Endothelial cell (in vitro differentiated cells): ENCODE measurements at places on chromosomes 2 and 18.

DNA sequence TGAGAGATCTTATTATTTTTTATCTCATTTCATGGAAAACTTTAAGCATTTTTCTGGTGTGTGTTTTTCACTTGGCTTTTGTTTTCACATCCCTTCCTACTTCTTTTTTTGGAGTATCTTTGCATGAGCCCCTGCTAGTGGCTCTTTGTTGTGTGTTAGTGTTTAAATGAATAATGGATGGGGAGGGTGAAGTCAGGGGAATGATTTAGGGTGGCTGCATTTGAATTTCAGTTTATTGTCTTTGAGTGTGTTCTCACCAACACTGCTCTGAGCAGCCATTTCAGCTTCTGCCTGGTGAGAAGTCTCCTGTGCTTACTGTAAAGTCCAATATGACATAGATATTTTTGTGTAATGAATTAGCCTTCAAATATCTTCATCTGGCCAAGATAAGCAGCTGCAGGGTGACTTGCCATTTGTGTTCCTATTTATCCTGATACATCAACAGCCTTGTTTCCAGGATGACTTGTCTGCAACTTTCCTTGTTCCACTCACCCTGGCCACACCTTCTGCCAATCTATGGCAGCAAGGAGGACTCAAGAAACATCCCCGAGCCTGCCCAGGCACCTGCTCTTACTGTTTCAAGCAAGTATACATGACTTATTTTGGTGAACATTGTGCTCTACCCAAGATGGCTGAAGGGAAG is 182.6 kb downstream of the PDE11A start:
- no peak for DNase-seq

DNA sequence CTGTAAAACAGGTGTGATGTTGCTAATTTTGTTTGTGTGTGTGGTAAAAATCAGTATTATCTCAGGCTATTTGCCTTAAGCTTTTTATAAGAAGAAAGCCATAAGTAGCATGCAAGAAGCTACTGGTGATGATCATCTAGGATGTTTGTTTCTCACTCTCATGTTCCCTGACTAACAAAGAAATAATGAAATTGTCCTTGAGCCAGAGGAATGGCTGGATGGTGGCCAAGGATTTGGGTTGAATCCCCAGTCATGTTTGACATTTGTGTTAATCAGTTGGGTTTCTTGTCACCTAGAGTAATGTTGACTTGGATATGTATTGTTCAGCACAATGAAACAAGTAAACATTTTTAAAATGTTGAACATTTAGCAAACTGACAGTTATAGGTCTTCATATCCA is 496.8 kb upstream of the ZEB2 start:
- no peak for DNase-seq

GRCh38 chr2:157903626-157904025 is 27.5 kb upstream of the ACVR1 start:
- no peak for DNase-seq

DNA sequence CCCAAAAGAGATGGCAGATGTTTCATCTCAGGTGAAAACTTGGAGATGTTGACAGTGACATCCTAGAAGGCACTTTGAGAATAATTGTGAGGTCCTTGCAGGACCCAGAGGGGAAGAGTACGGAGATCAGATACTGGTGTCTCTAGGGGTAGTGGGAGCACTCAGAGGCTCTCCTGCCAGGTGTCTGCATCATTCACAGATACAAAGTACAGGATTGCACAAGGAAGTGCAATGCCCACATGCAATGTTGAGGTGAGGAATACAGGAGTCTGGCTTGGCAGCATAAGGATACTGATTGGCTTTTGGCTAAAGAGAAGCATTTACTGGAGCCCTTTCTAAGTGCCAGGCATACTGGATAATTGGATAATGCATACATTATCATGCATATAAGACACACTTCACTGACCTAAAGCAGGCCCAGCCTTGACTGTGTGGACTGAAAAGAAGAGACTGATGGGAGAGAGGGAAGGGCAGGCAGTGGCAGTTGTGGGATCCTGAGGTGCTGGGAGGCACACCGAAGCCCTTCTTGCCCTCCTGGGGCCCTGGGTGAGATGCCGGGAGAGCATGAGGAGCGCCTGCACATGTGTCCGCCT is 31.0 kb upstream of the NCKAP5 start:
- DNase-seq: no peak

DNA sequence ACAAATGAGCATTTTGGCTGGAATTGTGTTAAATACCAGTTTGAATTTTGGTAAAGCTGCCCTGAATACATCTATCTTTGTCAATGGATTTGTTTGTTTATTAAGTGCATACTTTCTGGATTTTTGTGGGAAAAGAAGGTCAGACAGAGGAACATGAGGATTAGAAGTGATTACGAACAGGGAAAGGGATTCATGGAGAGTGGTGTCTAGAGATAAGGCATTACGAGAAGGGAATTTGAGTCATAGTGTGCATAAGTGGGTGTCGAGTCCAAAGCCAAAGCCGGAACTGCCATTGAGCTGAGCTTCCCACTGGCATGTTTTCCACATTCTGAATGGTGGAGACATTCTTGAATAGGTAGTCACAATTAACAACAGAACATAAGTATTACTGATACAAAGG is 68.9 kb upstream of the EFEMP1 start:
- no peak for DNase-seq

DNA sequence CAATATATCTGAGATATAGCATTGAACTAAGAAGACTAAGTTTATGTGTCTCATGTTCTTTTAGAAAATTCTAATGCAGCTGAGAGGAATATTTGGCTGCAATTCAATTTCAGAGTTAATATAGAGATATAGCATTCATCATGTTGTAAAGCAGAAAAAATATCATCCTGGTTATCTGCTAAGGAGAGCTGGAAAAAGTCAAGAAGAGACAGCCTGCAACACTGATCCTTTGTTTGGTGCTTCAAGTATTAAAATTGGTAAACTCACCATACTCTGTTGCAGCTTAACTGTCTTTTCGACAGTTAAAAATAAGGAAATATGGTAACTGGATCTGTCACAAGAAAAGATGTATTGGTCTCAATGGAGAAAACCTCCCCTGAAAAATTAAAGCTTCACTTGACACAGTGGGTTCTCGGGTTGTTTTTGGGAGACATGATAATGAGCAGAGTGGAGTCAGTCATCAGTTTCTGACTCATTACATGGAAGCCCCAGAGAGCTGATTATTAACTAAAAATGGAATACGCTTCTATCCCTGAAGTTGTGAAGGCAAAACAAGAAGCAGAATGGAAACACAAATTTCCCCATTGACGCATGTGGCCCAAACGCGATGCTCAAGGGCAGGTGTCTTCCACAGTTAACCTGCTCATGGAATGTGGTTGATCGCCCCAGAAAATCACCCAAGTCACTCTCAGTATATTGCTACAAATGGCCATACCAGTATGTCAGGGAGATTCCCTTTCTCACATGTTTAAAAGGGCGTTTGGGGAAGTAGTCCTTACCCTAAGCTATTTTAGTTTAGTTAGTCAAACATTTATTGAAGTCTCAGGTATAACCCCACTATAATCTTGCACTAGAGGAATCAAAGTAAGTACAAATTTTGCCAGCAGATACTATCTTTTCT is 8.2 kb downstream of the BCL2 start:
- no peak for DNase-seq

GRCh38 chr2:211127501-211127900 is 571.1 kb downstream of the CPS1 start:
- no peak for DNase-seq

DNA sequence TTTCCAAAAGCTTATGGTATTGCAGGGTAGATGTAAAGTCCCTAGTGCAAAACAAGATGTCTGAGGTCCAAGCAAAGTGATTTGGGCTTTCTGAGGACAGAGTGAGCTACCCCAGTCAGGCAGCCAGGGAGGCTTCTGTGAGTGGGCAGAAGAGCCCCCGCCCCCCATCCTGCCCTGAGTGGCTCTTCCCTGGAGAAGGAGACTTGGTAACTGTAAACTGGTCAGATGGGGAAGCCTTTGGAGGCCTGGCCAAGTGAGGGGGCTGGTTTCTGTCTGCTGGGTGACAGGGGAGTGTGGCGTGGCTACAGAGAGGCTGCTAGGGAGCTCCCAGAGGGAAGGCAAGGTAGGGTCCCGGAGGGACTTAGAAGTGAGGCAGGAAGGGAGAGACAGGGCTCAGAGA is 181.3 kb upstream of the HAAO start:
- DNase-seq: no peak

DNA sequence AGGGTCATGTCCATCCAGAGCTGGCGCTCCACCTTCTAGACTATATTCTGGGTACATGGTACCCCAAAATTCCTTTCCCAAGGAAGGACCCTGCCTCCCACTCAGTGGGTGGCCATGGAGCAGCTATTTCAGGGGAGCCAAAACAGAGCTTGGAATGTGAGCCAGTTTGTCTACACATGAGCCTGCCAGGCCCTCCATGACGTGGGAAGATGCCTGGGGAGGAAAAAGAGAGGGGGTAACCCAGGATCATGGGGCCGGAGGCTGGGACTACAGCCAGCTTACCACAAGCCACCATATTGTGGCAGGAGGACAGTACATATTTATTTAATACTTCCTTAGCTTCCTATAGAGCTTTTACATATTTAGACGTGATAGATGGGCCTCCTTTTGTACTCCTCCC is 414.7 kb upstream of the TNP1 start:
- DNase-seq: no peak

- no peak for DNase-seq
Measured at GRCh38 chr2:14261771-14262170, 370.7 kb upstream of the LRATD1 start.

- no peak for DNase-seq
Measured at GRCh38 chr18:6557057-6557769, 142.5 kb upstream of the L3MBTL4 start.

DNA sequence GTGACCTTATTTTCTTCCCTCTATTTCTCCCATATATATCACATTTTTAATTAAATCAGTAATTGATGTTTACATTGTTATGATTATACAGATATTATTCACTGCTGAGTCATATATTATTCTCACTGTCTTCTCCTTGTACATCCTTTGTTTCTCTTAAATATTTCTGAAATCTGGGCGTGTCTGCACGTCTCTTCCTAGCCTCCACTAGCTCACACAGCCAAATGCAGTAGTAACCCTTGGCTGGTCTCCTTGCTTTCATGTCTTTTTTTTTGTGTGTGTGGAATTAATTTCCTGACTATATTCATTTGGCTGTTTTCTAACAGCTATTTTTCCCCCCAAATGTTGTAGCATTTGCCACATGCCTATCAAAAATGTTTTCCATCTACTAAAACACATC is 15.8 kb downstream of the CCNYL1 start:
- no peak for DNase-seq

DNA sequence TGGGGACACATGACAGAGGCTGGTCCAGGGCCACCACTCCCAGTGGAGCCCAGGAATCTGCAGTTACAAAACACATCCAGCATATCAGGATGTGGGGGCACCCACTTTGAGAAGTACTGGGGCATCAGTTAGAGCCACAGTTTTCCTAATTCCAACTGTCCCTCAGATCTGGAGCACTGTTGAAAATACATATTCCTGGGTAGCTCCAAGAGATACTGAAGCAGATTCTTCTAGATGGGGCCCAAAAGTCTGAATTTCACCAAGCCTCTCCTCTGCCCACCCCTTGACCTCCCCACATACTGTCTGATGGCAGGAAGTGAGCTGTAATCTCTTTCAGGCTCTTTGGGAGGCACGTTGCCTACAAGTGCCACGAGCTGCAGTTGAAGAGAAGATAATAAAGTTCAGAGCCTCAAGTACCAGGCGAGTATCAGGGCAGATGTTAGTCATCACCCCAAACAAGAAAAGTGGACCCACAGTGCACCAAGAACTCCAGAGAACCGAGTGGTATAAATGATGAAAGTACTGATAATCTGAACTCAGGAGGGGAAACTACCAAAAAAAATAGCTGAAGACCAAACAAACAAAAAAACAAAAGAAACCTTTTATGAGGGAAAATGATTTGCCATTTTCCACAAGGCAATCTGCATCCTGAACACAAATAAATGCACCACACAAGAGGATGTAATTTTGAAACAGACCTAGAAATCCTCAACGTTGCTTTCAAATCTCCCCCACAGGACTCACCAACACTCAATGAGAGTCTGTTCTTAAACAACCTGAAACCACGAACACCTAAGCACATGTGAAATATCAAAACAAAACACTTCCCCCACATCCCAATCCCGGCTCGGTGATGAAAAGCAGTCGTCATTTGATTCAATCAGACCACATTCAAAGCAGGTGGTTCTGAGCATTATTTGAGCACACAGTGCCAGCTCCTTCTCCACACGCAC is 98.7 kb downstream of the TCF4 start:
- DNase-seq: no peak

GRCh38 chr2:142824756-142825155 is 52.7 kb upstream of the KYNU start:
- no peak for DNase-seq

DNA sequence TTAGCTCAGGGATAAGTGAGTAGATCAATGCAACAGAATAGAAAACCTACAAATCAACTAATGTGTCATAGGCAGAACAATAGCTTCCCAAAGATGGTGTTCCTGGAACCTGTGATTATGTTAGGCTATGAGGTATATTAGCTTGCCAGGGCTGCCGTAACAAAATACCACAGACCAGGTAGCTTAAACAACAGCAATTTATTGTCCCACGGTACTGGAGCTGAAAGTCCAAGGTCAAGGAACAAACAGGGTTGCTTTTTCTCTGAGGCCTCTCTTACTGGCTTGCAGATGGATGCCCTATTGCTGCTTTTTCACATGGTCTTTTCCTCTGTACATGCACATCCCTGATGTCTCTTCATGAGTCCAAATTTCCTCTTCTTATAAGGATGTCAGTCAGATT is 354.9 kb downstream of the TNS1 start:
- DNase-seq: no peak

DNA sequence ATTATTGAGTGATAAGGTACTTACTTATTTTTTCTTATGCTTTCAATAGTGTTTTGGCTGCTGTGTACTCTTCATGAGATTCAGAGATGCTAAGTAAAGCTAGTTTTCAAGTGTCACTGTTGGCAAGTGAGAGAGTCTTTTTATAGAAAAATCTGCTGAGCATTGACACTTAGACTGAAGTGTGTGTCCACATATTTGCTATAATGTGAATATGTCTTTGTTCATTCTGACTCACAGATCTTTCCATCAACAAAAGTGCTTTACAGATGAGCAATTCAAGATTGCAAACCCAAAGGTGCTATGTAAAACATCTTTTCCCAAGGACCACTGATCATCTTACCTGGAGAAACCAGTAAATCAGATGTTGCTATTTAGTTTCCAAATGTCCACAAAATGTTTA is 410.6 kb upstream of the FIGN start:
- DNase-seq: no peak

- no peak for DNase-seq
Measured at GRCh38 chr2:129011466-129012061, 692.9 kb upstream of the HS6ST1 start.

DNA sequence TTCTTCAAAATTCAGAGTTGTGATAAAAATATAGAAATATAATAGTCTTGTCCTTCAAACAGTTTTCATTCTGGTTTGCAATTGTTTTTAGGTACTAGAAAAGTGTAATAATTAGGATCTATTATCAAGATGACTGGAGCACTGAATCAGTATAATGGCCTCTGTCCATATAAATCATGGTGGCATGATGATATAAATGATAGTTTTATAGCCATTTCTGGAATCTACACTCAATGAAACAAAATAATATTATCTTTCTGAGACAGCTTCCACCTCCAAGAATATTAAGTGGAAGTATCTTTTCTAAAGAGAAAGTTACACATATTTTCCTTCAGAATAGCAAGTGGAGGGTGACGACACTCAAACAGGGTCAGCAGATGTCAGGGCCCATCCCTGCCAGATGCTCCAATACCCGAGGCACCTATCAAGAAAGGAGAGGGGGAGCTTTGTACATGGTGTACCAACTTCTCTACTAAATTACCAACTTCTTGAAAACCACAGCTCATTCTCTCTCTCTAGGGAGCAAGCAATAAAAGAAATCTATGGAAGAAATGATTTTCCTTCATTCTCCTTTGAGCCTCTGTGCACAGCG is 882.7 kb upstream of the CHAC2 start:
- DNase-seq: no peak

GRCh38 chr18:5747678-5748077 is 147.6 kb downstream of the TMEM200C start:
- DNase-seq: no peak
